ENCODE measurements at places on chromosomes 2 and 18. TPM values are rescaled to one million over a fixed set of nuclear protein-coding genes. Genes with fewer than 3 reads are reported as not detected.

GRCh38 chr2:9800639-9800974 is 42.7 kb upstream of the TAF1B start:
- no peak for DNase-seq

- DNase-seq, result no peak
Observed at GRCh38 chr2:69918401-69918800, 3.5 kb downstream of the MXD1 start.

DNA sequence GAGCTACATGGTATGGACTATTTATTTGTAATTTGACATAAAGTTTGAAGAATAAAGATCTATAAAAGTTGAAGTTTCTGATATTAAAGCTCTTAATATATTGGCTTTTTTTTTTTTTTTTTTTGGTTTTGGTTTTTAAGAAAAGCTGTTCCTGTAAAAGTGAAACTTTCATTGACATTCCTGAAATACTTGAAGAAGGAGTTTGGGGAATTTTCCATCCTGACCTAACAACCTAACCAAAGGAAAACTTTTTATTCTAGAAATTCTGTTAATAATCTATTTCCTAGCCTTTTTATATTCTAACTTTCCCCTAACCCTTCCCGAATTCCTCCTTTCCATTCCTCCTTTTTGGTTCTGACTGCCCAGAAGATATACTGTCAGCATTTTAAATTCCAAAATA is 83.7 kb downstream of the ACSL3 start:
- DNase-seq, result no peak

GRCh38 chr2:29562896-29563295 is 358.5 kb downstream of the ALK start:
- DNase-seq, result no peak

GRCh38 chr2:177279847-177280246 is 15.3 kb upstream of the NFE2L2 start:
- no peak for DNase-seq

- DNase-seq, result no peak
Observed at GRCh38 chr2:70645733-70646419, 92.2 kb upstream of the TGFA start.

DNA sequence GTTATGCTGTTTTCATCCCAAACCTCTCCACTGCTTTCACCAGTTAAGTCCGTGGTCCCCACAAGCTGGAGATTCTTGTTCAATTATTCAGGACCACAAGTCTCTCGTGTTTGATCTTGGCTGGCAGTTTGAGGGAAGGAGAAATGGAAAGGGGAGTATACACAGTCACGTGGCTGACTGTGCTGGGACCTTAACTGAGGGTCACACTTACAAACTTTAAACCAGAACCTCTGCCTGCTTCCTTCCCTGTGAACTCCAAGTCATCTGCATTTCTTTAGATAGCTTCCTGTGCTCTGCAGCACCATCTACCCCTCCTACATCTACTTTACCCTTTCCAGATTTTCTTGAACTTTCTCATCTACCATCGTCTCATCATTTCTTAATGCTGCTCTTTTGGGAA is 91.7 kb downstream of the ARHGEF4 start:
- DNase-seq, result no peak

DNA sequence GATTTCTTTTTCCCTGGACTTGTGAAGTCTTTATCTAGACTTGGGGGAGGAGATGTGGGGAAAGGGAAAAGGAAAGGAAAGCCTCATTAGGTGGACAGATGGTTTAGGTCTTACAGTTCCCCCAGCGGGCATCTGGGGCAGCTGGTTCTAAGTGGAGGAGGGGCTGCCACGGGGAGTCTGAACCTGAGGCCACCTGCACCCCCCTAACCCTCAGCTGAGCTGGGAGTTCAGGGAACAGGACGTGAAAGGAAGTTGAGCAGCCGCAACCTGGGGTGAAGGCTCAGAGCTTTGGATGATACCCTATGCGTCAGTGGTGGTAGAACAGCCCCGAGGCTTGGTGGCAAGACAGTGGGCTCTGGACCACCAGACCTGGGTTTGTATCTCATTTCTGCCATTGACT is 26.8 kb downstream of the ITM2C start:
- DNase-seq, result no peak

DNA sequence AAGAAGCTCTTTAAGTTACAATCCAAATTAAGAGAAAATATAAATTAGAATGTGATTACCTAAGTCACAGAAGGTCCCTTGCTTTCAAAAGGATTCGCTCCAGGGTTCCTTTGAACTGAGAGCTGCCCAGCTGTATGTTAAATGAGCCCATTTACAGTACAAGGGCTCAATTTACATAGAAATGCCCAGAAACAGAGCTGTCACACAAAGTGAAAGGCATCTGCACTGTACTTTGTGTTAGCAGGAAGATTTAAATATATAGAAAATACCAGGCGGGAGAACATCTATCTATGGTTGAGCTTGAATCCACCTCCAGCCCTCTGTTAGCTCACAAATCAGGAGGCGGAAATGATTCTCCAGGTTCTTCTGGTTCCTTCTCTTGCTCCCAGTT is 272.9 kb downstream of the PAX3 start:
- DNase-seq, result no peak

DNA sequence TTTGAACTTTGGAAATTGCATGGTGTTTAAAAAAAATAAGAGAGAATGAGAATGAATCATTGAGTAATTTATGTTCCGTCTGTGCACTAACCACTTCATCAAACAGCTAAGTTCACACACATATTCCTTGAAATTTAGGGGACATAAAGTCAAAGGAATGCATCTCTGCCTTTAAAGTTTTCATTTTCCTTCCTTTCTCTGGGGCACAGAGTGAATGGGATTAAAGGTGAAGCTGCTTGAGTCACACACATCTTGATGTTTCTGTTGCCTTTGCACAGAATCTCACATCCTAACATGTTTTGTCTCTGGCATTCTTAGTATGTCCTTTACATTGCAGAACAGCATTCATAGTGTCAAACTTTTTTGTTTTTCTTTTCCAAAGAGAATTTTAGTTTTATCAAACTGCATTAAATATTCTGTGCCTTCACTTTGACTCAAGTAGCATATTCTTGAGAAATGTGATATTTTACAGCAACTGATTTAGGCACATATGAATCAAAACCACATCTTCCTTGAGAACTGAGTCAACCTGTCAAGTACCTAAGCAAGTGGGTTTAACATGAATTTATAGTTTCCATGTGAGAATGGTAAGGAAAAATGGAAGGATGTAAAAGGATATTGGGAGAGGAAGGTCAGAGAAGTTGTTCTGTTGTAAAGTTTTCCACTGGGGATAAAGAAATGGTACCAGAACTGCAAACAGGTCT is 169.1 kb upstream of the THUMPD2 start:
- no peak for DNase-seq

DNA sequence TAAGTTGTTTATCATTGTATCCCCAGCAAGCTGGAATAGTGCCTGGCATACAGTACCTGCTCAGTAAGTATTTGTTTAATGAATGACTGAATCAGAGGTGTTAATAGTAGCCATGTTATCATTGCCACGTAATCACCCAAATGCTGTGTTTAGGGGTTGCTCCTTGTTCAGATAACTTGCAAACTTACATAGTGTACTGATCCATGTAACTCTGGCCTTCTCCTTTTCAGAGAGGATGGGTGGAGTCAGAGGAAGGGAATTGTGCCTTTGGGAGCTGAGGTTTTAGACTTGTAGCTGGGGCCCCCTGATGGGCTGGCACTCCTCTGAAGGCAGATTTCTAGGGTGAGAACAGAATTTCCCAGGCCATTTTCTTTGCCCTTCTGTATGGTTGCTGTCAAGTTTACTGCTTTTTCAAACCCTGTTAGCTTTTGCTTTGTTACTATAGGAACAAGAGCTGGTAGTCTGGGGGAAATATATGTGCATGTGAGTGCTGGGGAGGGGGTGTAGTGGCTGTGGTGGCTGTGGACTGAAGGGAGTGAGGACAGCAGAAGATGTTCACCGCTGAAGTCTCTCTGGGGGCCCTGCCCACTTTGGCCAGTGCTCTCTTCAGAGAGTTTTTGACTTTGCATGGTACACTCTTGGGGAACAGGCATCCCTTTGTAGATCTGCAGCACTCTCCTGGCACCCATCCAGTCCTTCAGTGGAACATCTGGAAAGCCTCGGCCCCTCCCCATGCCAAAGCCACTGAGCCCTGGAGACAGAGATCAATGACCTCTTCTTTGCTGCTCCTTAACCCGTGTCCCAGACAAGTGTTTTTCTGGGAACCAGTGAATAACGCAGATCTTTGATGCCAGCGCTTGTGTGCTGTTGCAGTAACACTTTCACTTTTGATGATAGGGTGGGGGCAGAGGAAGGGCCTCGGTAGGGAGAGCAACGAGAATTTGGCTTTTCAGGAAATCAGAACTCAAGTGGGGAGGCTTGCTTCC is 209.0 kb downstream of the PRKCE start:
- peak; percentile 29 for DNase-seq

- no peak for DNase-seq
Observed at GRCh38 chr2:221111739-221112138, 460.4 kb downstream of the EPHA4 start.

GRCh38 chr18:58218117-58218516 is 174.1 kb downstream of the NEDD4L start:
- DNase-seq, result no peak

- no peak for DNase-seq
Observed at GRCh38 chr2:156585457-156585856, 149.3 kb downstream of the GPD2 start.

DNA sequence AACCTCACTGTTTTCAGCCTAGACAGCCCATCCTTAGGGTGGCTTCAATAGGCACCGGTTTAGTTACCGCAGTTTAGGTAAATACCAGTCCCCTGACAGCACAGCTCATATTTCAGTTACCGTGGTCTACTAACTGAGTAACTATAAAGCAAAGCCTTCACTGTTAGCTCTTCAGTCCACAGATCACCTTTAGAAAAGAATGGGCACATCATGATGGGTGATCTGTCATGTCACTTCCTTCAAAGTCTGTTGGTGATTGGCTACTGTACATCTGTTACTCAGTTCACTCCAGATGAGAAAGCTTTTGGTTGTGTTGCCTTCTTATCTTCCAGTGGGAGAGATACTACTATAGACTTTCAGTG is 21.0 kb downstream of the SLC20A1 start:
- DNase-seq, result no peak

GRCh38 chr2:182088681-182089320 is 103.1 kb downstream of the PPP1R1C start:
- DNase-seq, result no peak

- DNase-seq, result no peak
Observed at GRCh38 chr2:206328974-206329373, 54.5 kb downstream of the ZDBF2 start.

- no peak for DNase-seq
Observed at GRCh38 chr2:26430826-26431225, 29.1 kb downstream of the DRC1 start.

CMPK2 gene
- total RNA-seq, result 12.2 TPM

SKOR2 gene
- total RNA-seq, result not detected

FBXO36 gene
- 0.92 TPM for total RNA-seq

REG3G gene
- total RNA-seq, result not detected

LOXHD1 gene
- total RNA-seq, result not detected

EFHD1 gene
- 29.0 TPM for total RNA-seq

DSG3 gene
- not detected for total RNA-seq
